NCI-H2081 treated with DMSO at 0.1 percent for 48 hours (cell line): ENCODE measurements at places on chromosomes 16 and 17.

DNA sequence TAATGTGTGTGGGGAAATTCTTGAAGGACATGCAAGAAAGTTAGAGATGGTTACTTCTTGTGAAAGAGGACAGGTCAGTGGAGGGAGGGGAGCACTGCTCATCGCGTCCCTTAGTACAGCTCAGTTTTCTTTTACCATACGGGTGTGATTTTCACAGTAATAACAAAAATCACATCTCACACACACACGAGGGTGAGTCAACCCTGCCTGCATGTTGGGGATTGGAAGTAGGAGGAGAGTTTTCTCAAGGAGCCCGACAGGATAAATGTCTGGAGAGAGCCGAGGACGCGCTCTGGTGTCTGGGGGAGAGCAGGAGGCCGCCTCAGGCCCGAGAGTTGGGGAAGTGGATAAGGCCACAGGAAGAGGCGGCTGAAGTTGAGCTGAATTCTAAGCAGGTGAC is 16.4 kb downstream of the PLCD3 start:
- no peak for DNase-seq

GRCh38 chr16:66926961-66927436 is 1.7 kb upstream of the RRAD start:
- no peak for DNase-seq

GRCh38 chr17:52604105-52604504 is 445.6 kb upstream of the CA10 start:
- no peak for DNase-seq

DNA sequence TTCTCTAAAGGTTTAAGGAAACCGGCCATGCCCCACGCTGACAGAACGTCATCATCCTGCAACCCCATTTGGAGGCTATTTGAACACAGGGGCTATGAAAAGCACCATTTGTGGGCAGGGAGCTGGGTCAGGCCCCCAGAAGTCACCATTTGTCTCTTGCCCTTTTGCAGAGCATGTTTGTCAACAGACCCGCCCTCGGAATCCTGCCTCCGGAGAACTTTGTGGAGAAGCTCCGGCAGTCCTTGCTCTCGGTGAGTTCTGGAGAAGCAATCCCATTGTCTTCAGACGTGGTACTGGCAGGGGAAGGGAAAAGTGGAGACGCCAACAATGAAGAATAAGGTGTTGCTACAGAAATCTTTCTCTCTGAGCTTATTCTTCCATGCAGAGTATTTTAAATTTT is 33.5 kb downstream of the TMEM186 start:
- DNase-seq: no peak

- no peak for DNase-seq
These were observed 45.6 kb downstream of the CHD9NB start for GRCh38 chr16:53007095-53007494.
